ENCODE measurements at places on chromosomes 12 and 14.

DNA sequence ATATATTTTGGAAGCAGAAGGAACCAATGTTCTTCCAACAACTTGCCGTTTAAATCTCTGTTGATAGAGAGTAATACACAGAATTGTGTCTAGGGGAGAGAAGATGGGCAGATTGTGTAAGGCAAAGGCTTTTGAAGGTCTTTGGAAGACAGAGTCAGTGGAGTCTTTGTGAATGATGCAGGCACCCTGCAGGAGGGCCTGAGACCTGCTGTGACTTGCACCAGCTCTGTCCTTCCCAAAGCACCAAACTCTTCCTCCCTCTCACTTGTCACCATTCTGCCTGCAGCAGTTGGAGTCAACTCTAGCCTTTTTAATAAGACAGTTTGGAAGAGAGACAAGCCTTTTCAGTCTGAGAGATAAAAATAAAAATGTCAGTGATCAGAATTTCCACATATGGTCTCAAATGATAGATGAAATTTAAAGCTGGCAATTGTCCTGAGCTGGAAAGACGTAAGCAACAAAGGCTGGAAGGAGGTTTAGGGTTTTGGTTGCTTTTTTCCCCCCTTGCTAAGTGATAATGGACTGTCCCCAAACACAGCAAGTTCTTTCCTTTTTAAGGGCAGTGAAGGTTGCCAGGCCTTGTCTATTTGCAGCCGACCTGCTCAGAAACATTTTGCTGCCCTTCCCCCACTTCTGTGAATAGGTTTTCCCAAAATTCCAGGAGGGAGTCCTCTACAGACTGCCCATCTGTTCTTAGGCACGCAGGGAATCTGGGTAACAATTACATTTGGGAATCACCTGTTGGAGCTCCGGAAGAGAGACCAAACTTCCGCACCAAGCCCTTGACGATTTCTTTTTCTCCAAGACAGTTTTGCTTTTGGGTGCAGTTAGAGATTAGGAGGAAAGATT, 103.0 kb upstream of the NTF3 start:
- no peak for DNase-seq

DNA sequence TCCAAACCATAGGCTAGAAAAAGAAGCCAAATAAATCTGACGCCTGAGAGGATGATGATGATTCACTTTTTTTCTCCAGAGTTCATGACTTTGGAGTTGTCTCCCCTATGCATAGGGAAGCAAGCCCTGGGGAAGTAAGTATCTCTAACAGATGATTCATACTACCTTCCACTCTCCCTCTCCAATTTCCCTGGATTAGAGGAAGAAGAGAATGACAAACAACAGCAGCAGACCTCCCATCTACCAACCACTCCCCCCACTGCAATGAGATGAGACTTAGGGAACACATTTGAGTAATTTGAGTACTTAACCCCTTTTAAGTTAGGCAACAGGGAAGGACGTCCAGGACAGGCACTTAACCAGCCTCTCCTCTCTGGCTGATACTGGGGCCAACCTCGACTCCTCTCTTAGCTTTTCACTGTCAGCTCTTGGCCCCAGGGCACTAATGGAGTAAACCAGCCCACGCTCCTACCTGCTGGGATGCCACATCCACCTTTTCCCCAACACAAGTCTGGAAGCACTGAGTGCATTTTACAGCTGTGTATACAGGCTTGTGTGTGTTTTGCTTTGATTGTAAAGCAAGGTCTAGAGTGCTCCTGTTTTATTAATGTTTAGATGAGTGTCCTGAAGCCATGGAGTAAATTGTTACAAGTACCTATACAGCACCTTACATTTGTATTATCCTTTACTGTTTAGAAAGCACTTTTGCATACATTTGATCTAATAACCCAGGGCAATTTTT, 180.7 kb downstream of the PHLDA1 start:
- DNase-seq = no peak

- no peak for DNase-seq
These were observed 7.5 kb upstream of the SAV1 start for GRCh38 chr14:50675597-50675996.

GRCh38 chr12:104827587-104827986, 130.5 kb downstream of the SLC41A2 start:
- no peak for DNase-seq

- DNase-seq = no peak
These were observed 24.6 kb downstream of the TPCN1 start for GRCh38 chr12:113245695-113246477.

- no peak for DNase-seq
These were observed 52.8 kb upstream of the SRSF5 start for GRCh38 chr14:69713993-69714679.

GRCh38 chr14:59339524-59340330, 125.5 kb downstream of the GPR135 start:
- no peak for DNase-seq

GRCh38 chr14:71005076-71005475, 97.8 kb downstream of the PCNX1 start:
- DNase-seq = no peak

- DNase-seq = no peak
These were observed 133.3 kb downstream of the TBX5 start for GRCh38 chr12:114272605-114273004.

DNA sequence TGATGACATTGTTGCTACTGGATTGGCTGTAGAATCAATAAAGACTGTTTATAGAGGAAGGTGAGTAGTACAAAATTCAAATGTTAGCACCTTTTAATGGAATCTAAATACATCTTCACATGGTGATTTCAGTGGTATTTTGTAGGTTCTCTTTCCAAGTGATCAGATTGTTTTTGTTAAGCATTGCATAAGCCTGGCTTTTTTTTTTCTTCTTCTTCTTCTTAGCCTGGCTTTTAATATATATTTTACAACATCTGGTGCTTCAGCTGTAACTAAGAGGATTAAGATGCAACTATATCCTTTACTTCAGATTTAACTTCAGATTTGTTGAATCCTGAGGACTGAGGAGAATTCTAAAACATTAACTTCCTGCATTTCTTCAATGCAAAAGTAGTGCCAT, 57.3 kb upstream of the ATF1 start:
- no peak for DNase-seq

- no peak for DNase-seq
These were observed 67.6 kb upstream of the CDKN3 start for GRCh38 chr14:54329082-54329695.

DNA sequence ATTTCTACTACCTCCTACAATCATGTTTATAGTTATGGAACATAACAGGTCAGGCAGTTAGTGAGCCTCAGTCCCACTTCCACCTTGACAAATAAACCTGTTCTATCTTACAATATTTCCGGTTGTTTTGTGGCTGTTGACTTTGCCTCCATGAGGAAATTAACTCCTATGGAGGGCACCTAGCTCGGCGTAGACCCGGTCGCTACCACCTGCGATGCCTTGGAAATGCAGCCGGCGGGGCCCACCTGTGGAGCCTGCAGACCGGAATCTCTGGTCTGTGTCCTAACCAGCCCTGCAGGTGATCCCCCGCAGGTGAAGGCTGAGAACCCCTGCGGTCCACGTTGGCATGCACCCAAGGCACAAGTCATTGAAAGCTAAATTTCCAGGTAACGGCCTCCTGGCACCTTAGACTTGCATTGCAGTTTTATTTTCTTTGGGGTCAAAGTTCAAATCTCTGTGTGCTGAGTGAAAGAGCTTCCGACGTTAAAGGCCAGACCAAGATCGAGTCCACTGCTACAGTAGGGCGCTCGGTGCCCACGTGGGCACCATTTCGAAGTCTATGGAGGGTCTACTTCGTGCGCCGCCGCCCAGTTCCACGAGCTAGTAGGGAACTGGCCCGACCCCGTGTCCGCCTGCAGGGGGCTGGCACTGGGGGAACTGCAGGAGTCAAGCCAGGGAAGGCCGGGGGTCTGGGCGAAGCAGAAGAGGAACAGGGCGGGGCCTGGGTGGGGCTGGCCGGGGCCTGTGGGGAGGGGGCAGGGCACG, 782 bp upstream of the PIWIL1 start:
- no peak for DNase-seq

DNA sequence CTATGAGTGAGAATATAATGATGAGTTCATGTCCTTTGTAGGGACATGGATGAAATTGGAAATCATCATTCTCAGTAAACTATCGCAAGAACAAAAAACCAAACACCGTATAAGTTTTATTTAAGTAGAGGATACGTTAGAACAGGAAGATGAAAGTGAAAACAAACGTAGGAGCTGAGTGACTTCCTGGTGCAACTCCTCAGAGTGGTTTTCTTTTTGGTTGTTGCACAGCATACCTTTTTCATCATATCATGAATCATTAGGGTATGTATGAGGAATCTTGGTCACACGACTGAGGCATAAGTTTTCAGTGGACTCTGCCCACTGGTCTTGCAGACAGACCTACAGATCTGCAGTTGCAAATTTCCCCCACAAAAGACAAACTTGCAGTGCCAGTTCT, 199.0 kb downstream of the LRFN5 start:
- no peak for DNase-seq

DNA sequence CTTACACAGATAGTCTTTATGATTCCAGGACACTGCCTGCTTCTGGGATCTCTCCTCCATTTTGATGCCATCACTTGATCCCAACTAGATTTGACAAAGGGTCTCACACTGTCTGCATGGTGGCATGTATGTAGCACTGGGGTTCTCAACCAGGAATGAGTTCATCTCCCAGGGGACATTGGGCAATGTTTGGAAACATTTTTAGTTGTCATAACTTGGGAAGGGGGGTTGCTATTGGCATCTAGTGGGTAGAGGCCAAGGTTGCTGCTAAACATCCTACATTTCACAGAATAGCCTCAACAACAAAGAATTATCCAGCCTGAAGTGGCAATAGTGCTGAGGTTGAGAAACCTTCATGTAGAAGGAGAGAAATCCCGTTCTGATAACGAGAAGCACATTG, 376.2 kb downstream of the DPF3 start:
- no peak for DNase-seq

GRCh38 chr12:124797321-124797720, 66.3 kb downstream of the SCARB1 start:
- no peak for DNase-seq

- no peak for DNase-seq
These were observed 155.5 kb upstream of the RGS6 start for GRCh38 chr14:71776471-71777360.

- DNase-seq = no peak
These were observed 41.3 kb downstream of the LTBP2 start for GRCh38 chr14:74570696-74571095.

GRCh38 chr14:87767567-87767901, 225.4 kb downstream of the GALC start:
- DNase-seq = no peak

GRCh38 chr12:68481181-68481941, 129.3 kb upstream of the RAP1B start:
- DNase-seq = no peak

GRCh38 chr14:90624227-90624626, 192.0 kb downstream of the TTC7B start:
- no peak for DNase-seq

- DNase-seq = no peak
These were observed 54.0 kb downstream of the ZNF664 start for GRCh38 chr12:124026755-124027745.

GRCh38 chr12:6734506-6735387, 10.9 kb downstream of the COPS7A start:
- DNase-seq = no peak

Measured in stimulated activated CD8-positive, alpha-beta memory T cell treated with anti-CD3 and anti-CD28 coated beads, Interleukin-7, amount 100 ng/mL, for 1 hour (primary cell).